Left lung (tissue), 14 donors: ENCODE measurements at places on chromosomes 3 and 15. TPM values are rescaled to one million over a fixed set of nuclear protein-coding genes. Genes with fewer than 3 reads are reported as not detected.

DNA sequence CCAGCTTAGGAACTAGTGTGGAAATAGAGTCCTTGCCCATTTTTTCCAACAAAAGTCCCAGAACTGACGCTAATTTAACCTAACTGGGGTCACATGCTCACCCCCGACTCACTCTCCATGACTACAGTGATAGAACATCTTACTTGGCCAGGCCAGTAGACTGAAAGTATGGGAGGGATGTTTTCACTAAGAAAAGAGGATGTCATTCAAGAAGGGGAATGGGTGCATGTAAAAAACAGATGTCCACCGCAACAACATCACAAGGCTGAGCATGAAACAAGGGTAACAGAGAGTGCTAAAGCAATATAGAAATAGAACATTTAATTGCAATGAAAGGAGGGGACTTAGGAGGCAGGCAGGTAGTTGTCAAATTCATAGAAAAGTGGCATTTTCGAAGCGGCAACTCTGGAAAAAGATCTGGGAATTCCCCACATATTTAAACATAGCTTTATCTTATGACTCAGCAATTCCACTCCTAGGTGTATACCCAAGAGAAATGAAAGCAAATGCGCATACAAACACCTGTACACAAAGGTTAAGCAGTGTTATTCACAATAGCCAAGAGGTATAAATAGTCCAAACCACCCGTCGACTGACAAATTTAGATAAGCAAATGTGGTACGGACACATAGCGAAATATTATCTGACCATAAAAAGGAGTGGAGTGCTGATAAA is 41.1 kb upstream of the UBE2E2 start:
- no peak overlapping the region for H3K4me3 ChIP-seq
- no peaks in the 10 kb centered on the region for H3K27me3 ChIP-seq
- no peak overlapping the region for H3K27ac ChIP-seq
- no peaks in the 10 kb centered on the region for H3K36me3 ChIP-seq
- H3K4me1 ChIP-seq = no peaks in the 10 kb centered on the region

DNA sequence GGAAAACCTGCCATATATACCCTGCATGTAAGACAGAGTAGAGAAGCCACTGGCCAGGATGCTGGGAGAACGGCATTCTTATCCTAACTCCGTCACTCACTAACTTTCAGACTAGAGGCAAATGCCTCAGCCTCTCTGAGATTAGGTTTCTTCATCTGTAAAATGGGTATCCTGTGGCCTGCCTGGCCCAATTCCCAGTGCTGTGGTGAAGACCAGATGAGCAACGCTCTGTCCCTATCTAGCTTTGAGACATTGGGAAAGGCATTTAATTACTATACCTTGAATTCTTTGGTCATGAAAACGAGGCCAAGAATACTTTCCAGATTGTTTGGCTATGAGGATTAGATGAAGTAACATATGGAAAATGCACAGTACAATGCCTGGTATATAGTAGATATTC is 35.9 kb downstream of the CEMIP start:
- no peak overlapping the region for H3K27ac ChIP-seq
- no peaks in the 10 kb centered on the region for H3K4me1 ChIP-seq
- H3K36me3 ChIP-seq = no peaks in the 10 kb centered on the region

DNA sequence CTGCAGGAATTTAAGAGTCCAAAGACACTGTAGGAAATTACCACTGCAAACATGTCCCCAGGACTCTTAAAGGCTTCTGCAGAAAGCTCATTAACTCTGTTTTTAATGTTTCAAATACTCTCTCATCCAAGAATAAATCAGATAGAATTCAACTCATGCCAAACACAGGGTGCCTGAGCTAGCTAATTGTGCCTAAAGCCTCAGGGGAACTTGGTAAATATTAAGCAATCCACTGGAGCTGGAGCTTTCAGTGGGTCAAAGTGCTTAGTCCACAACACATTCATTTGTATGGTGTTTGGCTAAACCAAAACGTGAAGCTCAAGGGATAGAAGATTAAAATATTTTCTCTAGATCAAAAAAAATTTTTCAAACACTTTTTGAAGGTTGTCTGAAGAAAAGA is 131.4 kb downstream of the THRB start:
- H3K27ac ChIP-seq = no peak overlapping the region
- no peak overlapping the region for H3K4me3 ChIP-seq
- H3K36me3 ChIP-seq = no peaks in the 10 kb centered on the region
- DNase-seq = no peak
- peaks cover 13% of the 10 kb centered on the region for H3K4me1 ChIP-seq

DNA sequence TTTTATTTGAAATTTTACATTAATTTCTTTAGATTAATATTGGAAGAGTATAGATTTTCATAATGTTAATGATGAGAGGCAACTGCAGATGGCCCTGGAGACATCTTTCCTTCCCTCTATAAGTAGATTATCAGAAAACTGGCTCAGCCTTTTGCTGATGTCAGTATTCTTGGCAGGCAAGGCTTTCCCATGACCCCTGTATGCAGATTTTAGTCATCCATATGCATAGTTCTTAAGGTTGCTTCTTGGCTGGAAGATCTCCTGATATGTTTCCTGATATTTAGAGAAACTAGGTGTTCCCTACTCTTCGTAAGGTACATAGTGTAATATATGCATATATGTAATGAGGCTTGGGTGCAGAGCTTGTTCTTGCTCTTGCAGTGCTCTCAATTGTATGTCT is 911.4 kb downstream of the EPHA3 start:
- no peak for DNase-seq
- no peak overlapping the region for H3K4me3 ChIP-seq
- no peaks in the 10 kb centered on the region for H3K4me1 ChIP-seq
- H3K27me3 ChIP-seq = no peaks in the 10 kb centered on the region
- no peak overlapping the region for H3K27ac ChIP-seq
- H3K36me3 ChIP-seq = no peaks in the 10 kb centered on the region

- no peaks in the 10 kb centered on the region for H3K36me3 ChIP-seq
- DNase-seq = no peak
Observed at GRCh38 chr15:52529341-52529924, 753 bp upstream of the MYO5A start.

DNA sequence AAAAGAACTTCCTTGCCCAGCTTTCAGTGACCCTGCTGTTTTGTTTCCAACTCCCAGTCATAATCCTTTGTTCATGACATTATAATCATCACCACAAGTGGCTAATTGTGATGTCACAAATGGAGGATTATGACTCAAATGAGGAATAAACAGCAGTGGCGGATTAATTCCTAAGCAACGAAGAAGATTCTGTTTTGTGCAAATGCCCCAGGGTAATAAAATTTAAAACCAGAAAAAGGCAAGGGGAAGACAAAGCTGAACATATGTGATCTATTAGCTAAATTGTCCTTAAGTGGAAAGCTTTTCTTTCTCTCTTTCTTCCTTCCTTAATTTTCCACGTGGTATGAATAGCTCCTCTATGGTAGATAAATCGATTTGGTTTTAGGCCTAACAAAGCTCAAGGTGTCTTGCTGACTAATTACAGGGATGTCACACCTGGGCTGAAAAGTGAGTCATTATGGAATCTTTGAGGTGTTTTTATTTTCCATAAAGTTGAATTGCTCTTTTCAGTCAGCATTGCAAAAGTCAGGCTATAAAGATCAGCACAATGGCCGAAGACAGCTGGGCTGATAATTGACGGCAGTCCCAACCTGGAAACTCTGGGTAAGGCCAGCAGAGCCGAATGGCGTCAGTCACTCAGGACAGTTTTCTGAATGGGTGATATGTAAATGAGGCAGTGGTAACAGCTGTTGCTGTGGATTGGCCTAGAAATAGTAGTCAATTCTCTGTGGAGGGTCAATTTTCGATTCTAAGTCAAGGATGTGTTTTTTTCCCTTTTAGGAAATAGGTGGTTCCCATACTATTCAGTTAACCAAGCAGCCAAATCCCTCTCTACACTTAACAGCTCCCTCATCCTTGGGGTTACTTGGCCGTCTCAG is 121.5 kb downstream of the PTPRG start:
- H3K4me1 ChIP-seq = peaks cover 2% of the 10 kb centered on the region
- no peaks in the 10 kb centered on the region for H3K27me3 ChIP-seq
- DNase-seq = no peak
- H3K36me3 ChIP-seq = no peaks in the 10 kb centered on the region
- H3K4me3 ChIP-seq = no peak overlapping the region
- no peak overlapping the region for H3K27ac ChIP-seq

DNA sequence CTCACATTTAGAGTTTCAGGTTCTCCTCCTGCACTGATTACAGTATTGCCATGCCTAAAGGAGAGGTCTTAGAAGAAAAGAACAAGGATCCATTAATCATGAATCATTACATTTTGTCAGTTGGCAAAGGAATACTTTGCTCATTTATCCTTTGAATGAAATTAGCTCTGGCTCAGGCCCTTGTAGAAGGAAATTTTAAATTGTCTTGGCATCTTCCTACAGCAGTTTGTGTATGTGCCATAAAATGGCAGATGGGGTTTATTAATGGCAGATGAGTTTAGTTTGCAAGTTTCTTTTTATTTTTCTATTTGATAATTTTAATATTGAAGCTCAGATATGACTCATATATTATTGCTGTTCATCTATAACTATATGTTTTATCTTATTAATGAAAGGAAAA is 181.2 kb upstream of the EPHA3 start:
- no peak overlapping the region for H3K4me3 ChIP-seq
- no peak for DNase-seq
- no peak overlapping the region for H3K27ac ChIP-seq
- no peaks in the 10 kb centered on the region for H3K27me3 ChIP-seq
- H3K36me3 ChIP-seq = no peaks in the 10 kb centered on the region
- no peaks in the 10 kb centered on the region for H3K4me1 ChIP-seq

DNA sequence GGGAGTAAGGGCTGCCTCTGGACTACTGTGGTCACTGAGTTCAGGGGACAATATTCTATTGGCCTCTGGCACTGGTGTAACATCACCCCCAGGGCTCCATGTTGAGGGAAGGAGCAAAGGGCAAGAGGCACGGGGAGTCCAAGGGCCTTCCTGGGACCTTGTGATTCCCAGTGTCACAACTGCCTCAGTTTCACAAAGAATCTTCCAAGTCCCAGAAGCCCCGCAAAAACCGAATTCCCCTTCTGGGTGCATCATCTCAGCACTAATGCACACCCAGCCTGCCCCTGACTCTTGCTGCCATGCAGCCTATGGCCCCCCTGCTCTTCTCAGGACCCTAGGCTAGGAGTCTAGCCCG is 5.5 kb downstream of the AMOTL2 start:
- H3K27me3 ChIP-seq = no peaks in the 10 kb centered on the region
- DNase-seq = no peak
- no peak overlapping the region for H3K4me3 ChIP-seq
- peak overlapping the region; percentile 53 for H3K27ac ChIP-seq

- no peak overlapping the region for H3K27ac ChIP-seq
- peaks cover 5% of the 10 kb centered on the region for H3K4me1 ChIP-seq
- no peaks in the 10 kb centered on the region for H3K27me3 ChIP-seq
Observed at GRCh38 chr15:57792724-57793449, 86.4 kb downstream of the POLR2M start.

- peaks cover 4% of the 10 kb centered on the region for H3K27me3 ChIP-seq
- H3K27ac ChIP-seq = peak overlapping the region; percentile 66
- no peaks in the 10 kb centered on the region for H3K36me3 ChIP-seq
Observed at GRCh38 chr15:99123713-99124451, 19.0 kb downstream of the SYNM start.

DNA sequence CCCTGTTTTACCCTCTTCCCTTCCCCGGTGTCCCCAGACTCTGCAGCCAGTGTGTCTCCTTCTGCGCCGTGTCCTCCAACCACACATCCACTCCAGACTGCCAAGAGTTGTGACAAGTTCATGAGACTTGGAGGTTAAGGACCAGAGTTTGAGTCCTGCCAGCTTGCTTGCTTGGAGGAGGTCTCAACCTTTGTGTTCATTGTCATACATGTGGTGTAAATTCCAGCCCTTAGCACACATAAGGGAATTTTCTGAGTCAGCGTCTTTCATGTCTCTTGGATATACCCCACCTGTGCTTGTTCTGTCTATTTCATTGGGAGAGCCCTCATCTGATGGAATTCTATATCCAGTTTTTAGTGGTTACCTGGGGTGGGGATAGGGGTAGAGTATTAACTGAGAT is 13.3 kb downstream of the CORO2B start:
- peaks cover 7% of the 10 kb centered on the region for H3K4me1 ChIP-seq
- no peak overlapping the region for H3K27ac ChIP-seq
- no peaks in the 10 kb centered on the region for H3K27me3 ChIP-seq
- no peak overlapping the region for H3K4me3 ChIP-seq
- H3K36me3 ChIP-seq = no peaks in the 10 kb centered on the region

GRCh38 chr15:69916169-69916785 is 181.4 kb downstream of the TLE3 start:
- no peak overlapping the region for H3K4me3 ChIP-seq
- no peak for DNase-seq
- no peaks in the 10 kb centered on the region for H3K27me3 ChIP-seq
- no peak overlapping the region for H3K27ac ChIP-seq

GRCh38 chr15:71698030-71698429 is 112.3 kb upstream of the NR2E3 start:
- no peak for DNase-seq
- H3K27me3 ChIP-seq = no peaks in the 10 kb centered on the region
- H3K27ac ChIP-seq = no peak overlapping the region

DNA sequence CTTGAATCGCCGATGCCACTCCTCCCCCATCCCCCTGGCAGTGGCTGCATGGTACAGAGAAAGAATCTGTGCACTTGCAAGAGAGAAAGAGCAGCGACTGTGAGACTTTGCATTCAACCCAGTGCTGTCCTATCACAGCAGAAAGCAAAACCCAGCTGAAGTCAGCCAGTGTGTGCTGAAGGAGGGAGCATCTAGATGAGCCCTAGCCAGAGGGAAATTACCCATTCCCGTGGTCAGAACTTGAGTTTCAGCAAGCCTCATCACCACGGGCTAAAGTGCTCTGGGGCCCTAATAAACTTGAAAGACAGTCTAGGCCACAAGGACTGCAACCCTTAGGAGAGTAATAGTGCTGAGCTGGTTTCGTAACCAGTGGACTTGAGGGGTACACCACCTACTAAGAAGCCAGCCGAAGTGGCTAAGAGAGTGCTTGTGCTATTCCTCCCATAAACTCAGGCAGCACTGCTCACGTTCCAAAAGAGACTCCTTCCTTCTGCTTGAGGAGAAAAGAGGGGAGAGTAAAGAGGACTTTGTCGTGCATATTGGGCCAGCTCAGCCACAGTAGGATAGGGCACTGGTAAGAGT is 15.2 kb upstream of the PIK3R4 start:
- no peak overlapping the region for H3K4me3 ChIP-seq
- no peaks in the 10 kb centered on the region for H3K36me3 ChIP-seq
- no peaks in the 10 kb centered on the region for H3K27me3 ChIP-seq

- H3K36me3 ChIP-seq = no peaks in the 10 kb centered on the region
- H3K27ac ChIP-seq = no peak overlapping the region
Observed at GRCh38 chr3:97550408-97550807, 214.2 kb upstream of the ARL6 start.

Gene ANKRD63
- total RNA-seq = not detected

Gene GOLGA8T
- not detected for total RNA-seq

Gene SMCO1
- total RNA-seq = not detected

Gene P2RY13
- 2.2 TPM for total RNA-seq

Gene PLAAT1
- total RNA-seq = 0.26 TPM

Gene GOLGA8N
- total RNA-seq = 9.6 TPM

Gene MAGEL2
- total RNA-seq = 1.6 TPM

Gene CYP11A1
- 0.34 TPM for total RNA-seq

Gene ADIPOQ
- not detected for total RNA-seq

Gene CCR9
- not detected for total RNA-seq
